ENCODE measurements at places on chromosomes 12 and 14.

DNA sequence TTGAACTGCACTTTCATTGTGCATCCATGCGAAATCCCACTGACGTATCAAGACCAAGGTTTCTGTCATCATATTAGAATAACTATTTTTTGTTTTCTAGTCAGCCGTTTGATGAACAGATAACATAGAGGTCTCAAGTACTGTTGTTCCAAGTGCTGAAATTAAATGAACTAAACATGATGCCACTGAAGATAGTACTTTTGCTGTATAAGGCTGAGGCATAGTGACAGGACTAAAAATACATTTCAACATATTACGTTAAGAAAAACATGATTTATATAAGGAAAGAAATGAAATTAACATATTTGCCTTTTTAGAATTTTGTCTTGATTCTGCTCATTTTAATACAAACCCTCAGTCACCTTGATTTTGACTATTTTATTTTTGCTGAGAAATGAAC is 82.2 kb downstream of the ANO6 start:
- DNase-seq: no peak

GRCh38 chr12:27426743-27427487 is 19.6 kb upstream of the SMCO2 start:
- no peak for DNase-seq

DNA sequence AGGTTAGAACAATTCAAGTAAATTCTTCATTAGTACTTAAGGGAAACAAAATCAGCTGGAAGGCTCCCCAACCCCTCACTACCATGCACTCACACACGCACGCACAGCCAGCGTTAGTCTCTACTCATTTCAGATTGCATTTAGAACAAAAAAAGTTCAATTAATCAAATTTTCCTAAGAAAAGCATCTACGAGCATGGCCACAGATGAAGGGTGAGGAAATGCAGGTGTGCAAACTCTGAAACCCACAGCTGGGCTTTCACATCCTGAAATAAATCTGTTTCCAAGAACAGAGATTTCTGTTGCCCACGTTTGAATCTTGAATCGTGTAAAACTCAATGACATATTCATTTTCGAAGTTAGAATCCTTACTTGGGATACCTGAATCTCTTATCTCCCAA is 62.6 kb downstream of the SEL1L start:
- no peak for DNase-seq

DNA sequence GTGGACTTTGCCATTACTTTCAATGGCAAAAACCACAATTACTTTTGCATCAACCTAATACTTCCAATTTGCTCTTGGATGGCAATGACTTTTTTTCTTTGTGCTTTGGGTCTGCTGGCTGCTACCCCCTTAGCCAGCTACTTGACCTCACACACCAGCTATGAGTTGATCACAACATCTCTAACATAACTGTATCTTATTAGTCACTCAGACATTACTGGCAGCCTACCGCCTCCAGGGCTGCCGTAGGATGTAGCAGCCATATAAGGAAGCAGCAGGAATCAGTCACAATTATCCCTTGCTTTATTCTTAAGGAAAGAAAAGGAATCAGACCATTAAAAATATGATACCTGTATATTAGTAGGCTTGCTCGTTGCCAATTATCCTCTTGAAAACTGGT is 260.5 kb downstream of the ADAMTS20 start:
- DNase-seq: peak; percentile 13

GRCh38 chr12:116784238-116784612 is 46.1 kb downstream of the RNFT2 start:
- DNase-seq: no peak

GRCh38 chr12:103809154-103809553 is 31.9 kb downstream of the NT5DC3 start:
- no peak for DNase-seq

- DNase-seq: no peak
Observed at GRCh38 chr12:65894088-65894487, 69.8 kb downstream of the HMGA2 start.

GRCh38 chr12:9786726-9787717 is 26.3 kb upstream of the CD69 start:
- peak; percentile 12 for DNase-seq

DNA sequence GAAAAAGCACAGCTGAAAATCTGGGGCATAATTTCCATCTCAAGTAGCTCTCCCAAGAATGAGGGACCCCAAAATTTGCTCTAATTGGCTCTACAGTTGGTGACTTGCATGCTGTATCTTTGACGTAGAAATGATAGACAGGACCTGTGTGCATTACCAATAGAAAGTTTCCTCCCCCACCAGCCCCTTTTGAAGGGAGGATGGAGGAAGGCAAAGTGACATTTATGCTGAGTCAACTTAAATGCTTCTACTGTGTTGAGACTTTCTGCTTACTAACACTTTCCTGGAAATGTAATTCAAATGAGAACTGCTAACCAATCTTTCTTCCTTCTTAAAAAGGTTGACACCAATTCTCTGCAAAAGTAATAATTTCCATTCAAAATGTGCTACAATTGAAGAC is 31.9 kb downstream of the TSPAN8 start:
- DNase-seq: no peak

DNA sequence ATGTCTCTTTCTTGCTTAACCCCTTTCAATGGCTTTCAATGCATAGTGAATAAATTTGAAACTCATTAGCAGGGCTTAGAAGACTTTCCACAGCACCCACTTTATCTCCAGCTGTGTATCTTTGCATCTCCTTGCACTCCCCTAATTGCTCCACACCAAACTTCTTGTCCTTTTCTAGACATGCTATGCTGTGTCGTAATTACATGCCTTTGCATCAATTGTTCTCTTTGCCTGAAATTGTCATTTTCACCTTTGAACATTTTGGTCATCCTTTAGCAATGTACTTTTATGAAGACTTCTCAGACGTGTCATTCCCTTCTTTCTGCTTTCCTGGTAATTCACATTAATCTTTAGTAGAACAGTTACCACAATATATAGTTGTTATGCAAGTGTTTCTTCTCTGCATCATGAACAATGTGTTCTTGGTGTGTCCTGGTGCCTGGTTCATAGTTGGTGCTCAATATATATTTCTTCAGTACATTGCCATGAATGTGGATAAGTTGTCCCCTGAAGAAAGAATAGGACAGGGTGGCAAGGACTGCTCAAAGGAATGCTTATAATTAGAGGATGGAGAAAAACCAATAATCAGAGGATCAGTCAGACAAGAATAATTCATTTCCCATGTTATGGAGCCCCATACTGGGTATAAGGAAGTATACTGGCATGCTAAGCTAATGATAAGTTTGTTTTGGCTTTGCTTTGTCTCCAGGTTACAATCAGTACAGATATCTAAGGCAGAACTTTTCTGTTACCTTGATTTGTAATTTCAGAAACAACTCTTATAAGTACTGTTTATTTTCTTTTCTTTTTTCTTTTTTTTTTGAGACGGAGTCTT is 27.2 kb downstream of the ARF6 start:
- DNase-seq: no peak

GRCh38 chr14:74843653-74844052 is 32.3 kb downstream of the PROX2 start:
- DNase-seq: peak; percentile 78

DNA sequence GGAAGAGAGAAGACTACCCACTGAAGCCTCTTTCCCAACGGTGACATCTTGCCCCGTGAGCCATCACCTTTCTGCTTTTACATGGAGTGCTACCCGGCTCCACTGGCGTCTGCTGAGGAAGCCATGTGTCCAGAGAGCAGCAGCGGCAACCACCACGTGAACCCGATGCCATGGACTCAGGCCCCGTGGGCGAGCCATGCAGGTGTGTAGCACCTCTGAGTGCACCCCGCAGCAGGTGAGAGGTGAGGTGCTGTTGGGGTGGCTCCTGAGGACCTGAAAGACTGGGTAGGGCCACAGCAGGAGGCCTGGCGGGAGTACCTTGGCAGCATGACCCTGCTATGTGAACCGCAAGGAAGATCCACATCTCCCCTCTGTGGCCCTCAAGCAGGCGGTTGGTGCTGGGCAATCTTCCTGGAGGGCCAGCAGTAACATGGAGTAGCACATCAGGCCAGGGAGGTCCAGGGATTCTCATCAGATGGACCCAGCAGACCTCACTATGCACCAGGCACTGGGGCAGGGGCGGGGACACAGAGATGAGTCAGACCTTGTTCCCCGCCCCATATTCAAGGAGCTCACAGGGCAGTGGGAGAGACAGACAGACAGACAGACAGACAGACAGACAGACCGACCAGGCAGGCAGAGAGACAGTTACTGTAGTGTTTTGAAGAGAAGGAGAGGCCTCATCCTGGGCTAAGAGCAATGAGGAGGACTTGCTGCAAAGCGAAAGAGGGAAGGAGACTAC is 129.6 kb downstream of the PAPOLA start:
- no peak for DNase-seq

DNA sequence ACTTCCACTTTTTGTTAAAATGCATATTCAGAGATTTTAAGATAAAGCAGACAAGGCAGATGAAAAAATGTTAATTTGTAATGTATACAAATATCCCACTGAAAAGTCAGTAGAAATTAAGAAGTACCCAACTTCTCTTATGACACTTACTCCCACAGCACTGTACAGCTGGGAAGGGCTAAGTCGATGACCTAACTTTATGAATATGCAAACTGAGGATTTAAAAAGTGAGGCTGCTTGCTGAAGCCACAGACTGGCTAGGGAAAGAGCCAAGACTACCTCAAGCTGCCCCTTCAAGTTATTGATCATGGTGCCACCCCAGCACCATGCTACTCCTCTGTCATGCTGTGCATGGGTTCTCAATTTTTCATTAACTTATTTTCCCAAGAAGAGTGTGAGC is 17.0 kb downstream of the PPM1H start:
- no peak for DNase-seq

DNA sequence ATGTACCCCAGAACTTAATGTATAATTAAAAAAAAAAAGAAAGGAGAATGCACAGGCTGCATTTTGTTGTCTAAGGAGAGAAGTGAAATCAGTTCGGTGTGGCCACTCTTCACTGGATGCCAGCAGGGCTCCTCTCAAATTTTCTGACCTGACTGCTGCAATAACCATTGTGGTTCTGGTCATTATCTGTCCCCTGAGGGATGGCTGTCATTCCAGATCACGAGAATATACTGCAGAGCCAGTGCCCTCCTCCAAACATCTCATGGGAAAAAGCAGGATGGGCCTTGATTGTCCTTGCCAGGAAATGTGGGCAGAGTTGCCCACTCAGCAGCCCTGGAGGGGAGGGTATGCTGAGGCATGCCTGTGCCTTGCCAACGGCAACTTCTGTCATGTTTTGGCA is 139.1 kb downstream of the SLC8A3 start:
- no peak for DNase-seq

DNA sequence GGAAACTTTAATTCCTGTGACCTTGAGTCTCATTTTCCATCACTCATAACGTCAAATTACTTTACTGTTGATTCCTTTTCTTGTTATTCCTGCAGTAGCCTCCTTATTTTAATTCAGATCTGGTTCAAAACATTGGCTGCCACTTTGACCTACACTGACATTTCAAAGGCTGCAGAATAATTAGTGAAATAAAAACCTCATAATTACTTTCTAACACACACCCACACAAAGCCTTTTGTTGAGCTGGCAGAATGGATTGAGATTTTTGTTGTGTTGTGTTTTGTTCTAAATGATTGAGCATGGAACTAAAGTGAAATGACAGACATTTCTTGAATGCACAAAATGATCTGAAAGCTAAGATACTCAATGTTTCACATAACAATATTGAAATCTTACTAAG is 507.5 kb upstream of the STXBP6 start:
- no peak for DNase-seq

GRCh38 chr14:105195522-105196264 is 14.6 kb upstream of the NUDT14 start:
- no peak for DNase-seq

DNA sequence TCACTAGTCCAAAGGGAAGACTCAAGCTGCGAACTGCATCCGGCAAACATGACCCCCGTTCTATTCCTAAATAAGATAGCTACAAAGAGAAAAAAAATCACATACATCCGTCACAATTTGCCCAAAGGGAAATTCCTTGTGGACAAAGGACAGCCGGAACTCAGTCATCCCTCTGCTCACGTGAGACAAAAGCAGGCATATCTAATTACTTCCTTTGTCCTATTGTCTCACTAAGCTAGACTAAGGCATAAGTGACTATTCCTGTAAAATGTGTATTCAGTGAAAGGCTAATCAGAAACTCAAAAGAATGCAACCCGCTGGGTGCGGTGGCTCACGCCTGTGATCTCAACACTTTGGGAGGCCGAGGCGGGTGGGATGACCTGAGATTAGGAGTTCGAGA is 27.2 kb upstream of the NINJ2 start:
- no peak for DNase-seq

GRCh38 chr14:47691829-47692228 is 16.4 kb upstream of the MDGA2 start:
- no peak for DNase-seq

- DNase-seq: no peak
Observed at GRCh38 chr12:68636268-68636667, 25.6 kb downstream of the RAP1B start.

GRCh38 chr12:124232654-124232987 is 62.3 kb upstream of the RFLNA start:
- no peak for DNase-seq

GRCh38 chr12:1469070-1469469 is 125.3 kb downstream of the FBXL14 start:
- no peak for DNase-seq

DNA sequence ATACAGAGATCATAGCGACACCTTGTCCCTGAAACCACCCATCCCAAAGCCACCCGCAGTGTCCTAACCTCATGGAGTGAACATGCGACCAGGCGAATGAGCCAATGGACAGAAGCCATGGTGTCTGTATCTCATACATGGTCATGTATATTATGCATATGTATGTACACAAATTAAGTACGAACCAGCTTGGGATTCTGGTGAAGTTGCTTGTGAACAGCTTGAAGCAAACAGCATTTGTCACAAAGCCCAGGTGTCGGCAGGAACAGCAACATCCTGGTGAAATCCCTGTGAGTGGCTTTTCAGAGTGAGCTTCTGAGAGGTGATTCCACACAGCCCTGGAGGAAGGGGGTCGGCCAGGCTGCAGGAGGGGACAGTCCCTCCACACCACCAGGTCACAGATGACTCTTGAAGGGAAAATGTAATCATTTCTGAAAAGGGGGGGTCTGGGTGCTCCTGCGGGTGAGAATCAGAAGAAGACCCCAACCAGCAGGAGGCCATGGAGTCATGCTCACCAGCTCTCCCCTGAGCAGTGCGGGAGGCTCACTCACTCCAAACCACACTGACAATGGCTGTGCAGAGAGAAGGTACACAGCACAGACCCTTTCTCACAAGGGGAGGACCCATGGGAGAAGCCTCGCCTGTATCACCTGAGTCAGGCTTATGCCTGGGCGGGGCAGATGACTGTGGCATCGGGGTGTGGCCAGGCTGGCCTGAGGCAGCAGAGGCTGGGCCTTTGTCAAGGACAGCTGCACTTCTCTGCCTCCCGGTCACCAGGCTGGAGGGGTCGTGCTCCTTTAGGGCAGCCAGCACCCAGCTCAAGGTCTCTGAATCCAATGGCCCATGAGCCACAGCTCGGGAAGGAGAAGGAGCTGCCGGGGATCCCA is 14.3 kb downstream of the CHGA start:
- no peak for DNase-seq
